Activated CD4-positive, alpha-beta T cell treated with anti-CD3 and anti-CD28 coated beads, Interleukin-2, Interleukin-6, amounts not matched to agents 100 ng/mL and 50 ng/mL, durations not matched to agents 16 hours and 8 hours (primary cell): ENCODE measurements at places on chromosomes 12 and 14.
A peak's percentile ranks its signal among the peaks of the same experiment; 100 is the strongest.

DNA sequence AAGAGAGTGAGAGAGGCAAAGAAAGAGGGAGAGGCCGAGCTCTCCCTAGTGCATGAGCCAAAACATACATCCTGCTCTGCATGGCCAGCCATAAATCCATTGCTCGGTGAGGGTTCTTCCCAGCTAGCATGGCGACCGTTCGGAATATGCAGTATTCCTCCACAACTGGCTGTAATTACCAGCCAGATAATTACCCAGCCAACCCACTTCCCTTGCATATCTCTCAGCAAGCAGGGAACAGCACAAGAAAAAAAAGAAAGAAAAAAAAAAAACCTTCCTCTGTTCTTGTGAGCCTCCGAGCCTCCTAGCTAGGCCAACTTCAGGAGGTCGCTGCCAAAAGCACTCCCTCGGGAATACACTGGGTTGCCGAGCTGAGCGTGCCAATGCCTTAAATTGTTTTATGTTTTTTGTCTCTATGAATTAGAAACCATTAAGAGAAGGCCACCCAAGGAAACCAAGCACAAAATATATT, 567.9 kb downstream of the MED13L start:
- DNase-seq: no peak

GRCh38 chr14:75401361-75401760, 26.5 kb upstream of the JDP2 start:
- no peak for DNase-seq

- no peak for DNase-seq
Measured at GRCh38 chr14:104687601-104688504, 1.6 kb upstream of the INF2 start.

GRCh38 chr14:88765130-88765529, 27.6 kb downstream of the EML5 start:
- peak; percentile 39 for DNase-seq

DNA sequence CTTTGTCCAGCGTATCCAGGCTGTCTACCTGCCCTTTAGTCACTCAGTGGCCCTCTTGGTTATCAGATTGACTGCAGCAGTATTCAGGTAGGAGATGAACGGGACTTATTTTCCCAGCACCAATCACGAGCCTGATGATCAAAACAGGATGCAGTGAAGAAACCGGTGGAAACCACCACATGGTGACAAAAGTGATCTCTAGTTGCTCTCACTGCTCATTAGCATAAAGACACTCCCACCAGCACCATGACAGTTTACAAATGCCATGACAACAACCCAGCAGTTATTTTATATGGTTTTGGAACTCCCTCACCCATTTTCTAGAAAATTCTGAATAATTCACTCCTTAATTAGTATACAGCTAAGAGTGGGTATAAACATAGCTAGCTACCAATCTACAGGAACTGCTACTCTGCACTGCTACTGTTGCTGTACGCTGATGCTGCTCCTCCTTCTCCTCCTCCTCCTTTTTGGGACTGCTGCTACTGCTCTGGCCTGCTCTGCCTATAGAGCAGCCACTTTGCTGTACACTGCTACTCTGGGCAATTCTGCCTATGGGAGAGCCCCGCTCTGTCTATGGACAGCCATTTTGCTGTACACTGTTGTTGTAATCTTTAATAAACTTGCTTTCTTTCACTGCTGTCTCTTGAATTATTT, 142.5 kb upstream of the SSTR1 start:
- DNase-seq: peak; percentile 40
